NCI-H2171 (cell line): ENCODE measurements at places on chromosomes 3 and 15.

GRCh38 chr3:31249545-31249944 lies 283.2 kb upstream of the STT3B start:
- DNase-seq = no peak

GRCh38 chr15:66290007-66290406 lies 3.4 kb upstream of the DIS3L start:
- no peak for DNase-seq

DNA sequence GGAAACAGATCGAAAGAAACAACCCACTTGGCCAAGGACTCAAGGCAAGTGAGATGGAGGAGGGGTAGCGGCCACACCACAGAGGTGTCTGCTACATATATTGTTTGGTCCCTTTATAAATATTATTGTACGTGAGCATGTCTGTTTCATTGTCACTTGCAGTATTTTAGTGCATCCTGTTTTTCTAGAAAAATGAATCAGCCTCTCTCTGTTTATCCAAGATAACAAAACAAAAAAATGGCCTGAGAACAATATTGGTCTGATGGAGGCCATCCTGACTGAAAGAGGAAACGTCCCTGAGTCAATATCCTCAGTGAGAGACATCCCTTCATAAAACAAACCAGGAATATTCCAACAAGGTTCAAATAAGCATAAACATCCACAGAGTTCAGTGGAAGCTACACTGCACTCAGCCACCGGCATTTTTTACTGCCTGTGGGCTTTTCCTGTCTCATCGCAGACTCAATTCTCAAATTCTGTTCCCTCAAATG lies 42.0 kb downstream of the WWTR1 start:
- no peak for DNase-seq

GRCh38 chr15:70882361-70882760 lies 9.9 kb downstream of the THAP10 start:
- DNase-seq = no peak

DNA sequence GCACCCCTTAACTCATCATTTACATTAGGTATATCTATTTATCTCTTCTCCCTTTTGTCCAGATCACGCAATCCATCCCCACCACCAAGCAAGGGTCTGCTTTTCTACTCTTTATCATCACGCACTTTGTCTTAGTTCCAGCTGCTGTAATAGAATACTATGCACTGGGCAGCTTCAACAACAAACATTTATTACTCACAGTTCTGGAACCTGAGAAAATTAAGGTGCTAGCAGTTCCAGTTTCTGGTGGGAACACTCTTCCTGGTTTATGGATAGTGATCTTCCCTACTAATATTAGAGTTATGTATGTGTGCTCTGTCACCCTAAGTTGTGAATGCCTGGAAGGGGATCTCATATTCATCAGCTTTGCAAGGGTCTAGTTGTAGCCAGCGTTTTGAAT lies 687.0 kb downstream of the NTRK3 start:
- DNase-seq = no peak

DNA sequence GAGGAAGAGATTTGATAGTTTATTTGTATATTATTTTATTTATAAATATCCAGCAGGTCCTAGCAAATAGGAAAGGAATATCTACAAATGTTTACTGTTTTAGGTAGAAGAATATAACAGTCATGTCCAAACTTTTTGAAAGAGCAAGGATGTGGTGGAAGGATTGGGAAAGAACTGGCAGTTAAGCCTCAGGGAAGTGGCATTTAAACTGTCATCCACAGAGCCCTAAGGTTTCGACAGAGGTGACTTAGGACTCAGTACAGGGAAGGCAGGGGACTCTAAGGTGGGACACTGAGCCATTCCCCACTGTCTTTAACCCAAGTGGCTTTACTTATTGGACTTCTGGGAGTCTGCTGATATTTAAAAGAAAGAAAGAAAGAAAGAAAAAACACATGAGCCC lies 11.8 kb upstream of the TMEM87A start:
- no peak for DNase-seq

DNA sequence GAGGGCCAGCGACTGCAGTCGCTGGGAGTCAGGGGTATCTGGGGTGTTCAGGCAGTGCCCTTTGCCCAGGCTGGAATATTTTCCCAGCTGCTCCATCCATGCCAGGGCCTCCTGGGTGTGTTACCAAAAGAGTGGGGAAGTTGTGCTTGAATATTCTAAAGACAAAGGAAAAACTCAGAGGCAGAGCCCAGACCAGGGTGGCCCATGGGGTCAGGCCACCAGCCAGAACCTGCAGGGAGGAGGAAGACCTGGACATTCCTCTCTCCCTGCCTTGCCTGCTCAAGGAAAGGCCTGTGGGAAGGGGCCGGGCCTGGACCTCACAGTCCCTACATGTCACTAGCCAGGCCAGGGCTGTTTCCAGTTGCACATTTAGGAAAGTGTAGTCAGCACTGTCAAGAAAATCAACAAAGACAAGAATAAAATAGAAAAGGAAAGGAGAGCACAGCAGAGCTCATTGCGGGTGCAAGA lies 16.0 kb upstream of the KLF15 start:
- DNase-seq = no peak

- no peak for DNase-seq
These were observed 44.0 kb upstream of the CD96 start for GRCh38 chr3:111498022-111498421.

- no peak for DNase-seq
These were observed 15.7 kb upstream of the LRRC58 start for GRCh38 chr3:120364821-120365220.
